ENCODE measurements at places on chromosomes 11 and 22. TPM values are rescaled to one million over a fixed set of nuclear protein-coding genes. Genes with fewer than 3 reads are reported as not detected.

Gene OR51G2
- not detected for total RNA-seq

GRCh38 chr11:131849485-131849884 lies 479.1 kb downstream of the NTM start:
- H3K36me3 ChIP-seq = no peaks in the 10 kb centered on the region
- H3K27ac ChIP-seq = no peak overlapping the region
- H3K4me3 ChIP-seq = no peak overlapping the region
- DNase-seq = no peak
- H3K4me1 ChIP-seq = no peaks in the 10 kb centered on the region
- H3K27me3 ChIP-seq = no peaks in the 10 kb centered on the region

GRCh38 chr11:93850594-93851018 lies at the start of gene VSTM5:
TSS of gene VSTM5 (minus strand) at chr11:93850618. CDS start at chr11:93850502, 116 bp downstream.
- H3K27ac ChIP-seq = no peak within 1 kb of the TSS
- DNase-seq = no peak
- H3K4me3 ChIP-seq = no peak within 1 kb of the TSS
- H3K27me3 ChIP-seq = peaks cover 31% of the 10 kb centered on the region
- H3K36me3 ChIP-seq = no peaks in the 10 kb centered on the region

GRCh38 chr11:123580557-123581275 lies 73.7 kb downstream of the SCN3B start:
- H3K27ac ChIP-seq = no peak overlapping the region
- no peaks in the 10 kb centered on the region for H3K36me3 ChIP-seq
- H3K4me3 ChIP-seq = no peak overlapping the region
- H3K4me1 ChIP-seq = peaks cover 9% of the 10 kb centered on the region
- H3K27me3 ChIP-seq = no peaks in the 10 kb centered on the region

Gene C11orf86
- total RNA-seq = not detected

DNA sequence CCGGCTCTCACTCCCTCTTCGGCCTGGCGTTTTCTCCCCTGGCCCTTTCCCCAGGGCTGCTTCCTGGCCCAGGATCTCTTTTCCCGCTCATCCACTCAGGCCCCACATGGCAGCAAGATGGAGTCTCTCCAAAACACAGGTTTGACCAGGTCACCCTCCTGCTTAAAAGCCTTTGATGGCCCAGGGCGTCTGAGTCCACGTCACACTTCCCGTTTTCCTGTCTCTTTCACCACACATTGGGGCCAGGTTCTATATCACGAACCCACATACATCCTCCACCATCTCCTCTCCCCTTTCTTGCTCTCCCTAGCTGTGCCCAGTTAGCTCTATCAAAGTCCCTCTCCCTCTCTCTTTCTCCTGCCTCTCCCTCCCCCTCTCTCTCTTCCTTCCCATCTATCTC lies 7.8 kb upstream of the LRRC32 start:
- peaks cover 6% of the 10 kb centered on the region for H3K27me3 ChIP-seq
- H3K36me3 ChIP-seq = no peaks in the 10 kb centered on the region
- no peak for DNase-seq

GRCh38 chr22:25208328-25208727 lies 8.7 kb downstream of the CRYBB3 start:
- DNase-seq = no peak
- no peak overlapping the region for H3K4me3 ChIP-seq
- H3K4me1 ChIP-seq = peaks cover 2% of the 10 kb centered on the region
- no peaks in the 10 kb centered on the region for H3K36me3 ChIP-seq
- peaks cover 7% of the 10 kb centered on the region for H3K27me3 ChIP-seq

Gene OR8D1
- not detected for total RNA-seq

Data from activated naive CD8-positive, alpha-beta T cell treated with anti-CD3 and anti-CD28 coated beads for 36 hours (primary cell).